ENCODE measurements at places on chromosomes 1 and 21.

DNA sequence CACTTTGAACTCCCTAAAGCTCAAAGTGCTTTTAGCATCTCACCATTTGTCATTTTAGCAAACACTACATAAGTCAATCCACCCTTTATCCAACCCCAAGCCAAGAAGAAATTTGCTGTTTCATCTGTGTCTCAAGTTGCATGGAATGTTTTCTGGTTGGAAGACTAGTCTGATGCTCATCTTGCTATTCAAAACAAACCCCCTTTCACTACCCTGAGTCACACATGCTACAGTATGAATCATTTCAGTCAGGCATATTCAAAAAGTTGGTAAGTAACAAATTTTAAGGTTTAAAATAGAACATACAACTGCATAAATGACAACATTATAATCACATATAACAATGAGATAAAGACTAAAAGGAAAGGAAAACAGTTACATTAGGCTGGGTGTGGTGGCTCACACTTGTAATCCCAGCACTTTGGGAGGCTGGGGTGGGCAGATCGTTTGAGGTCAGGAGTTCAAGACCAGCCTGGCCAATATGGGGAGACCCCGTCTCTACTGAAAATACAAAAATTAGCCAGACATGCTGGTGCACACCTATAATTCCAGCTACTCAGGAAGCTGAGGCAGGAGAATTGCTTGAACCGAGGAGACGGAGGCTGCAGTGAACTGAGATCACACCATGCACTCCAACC, 38.7 kb downstream of the DSTYK start:
- no peak for DNase-seq

DNA sequence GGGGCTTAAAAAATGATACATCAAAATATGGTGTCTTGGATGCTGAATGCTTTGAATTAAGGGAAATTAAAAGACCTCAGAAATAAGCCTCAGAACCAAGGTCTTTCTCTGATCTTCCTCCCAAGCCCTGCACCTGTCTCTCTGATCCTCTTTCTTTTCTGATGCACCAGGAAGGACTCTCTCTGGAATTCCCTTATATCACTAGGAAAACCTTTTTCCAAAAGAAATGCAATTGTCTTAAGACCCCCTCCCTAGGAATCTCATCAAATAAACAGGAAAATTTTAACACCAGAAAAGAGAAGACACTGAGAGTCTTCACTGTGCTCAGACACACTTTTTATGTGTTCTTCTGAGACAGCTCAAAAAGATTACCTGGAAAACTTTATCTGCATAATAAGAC, 159.5 kb upstream of the PTBP2 start:
- no peak for DNase-seq

DNA sequence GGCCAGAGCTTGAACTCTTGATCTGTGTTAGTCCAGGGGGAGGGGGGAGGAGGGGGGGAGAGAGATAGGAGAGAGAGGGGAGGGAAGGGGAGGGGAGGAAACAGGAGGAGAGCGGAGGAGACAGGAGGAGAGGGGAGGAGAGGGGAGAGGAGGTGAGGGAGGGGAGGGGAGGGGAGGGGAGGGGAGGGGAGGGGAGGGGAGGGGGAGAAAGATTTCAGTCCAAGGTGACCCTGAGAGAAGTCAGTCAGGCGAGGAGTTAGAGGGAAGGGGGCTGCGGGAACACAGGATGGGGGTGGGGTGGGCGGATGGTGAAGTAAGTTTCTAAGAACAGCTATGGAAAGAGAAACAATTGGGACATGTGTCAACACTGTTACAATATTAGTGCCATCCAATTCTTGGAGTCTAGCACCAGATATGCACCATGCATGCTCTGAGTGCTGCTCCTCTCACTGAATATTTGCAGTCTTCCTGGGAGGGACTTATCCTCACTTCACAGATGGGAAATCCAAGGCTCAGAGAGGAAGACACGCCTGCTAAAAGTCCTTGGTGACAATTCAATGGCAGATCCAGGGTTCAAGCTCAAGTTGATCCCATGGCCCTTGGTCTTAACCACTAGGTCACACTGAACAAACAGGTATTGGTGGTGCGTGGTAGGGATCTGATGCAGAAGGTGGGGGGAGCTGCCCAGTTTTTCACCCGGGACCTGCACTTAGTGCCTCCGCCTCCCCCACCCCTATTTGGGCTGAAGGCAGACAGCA, 42.5 kb upstream of the ECE1 start:
- no peak for DNase-seq

GRCh38 chr1:9182784-9183257, 51.8 kb upstream of the H6PD start:
- no peak for DNase-seq

GRCh38 chr1:239831577-239832355, 259.9 kb upstream of the FMN2 start:
- no peak for DNase-seq
